ENCODE measurements at places on chromosomes 4 and X.

DNA sequence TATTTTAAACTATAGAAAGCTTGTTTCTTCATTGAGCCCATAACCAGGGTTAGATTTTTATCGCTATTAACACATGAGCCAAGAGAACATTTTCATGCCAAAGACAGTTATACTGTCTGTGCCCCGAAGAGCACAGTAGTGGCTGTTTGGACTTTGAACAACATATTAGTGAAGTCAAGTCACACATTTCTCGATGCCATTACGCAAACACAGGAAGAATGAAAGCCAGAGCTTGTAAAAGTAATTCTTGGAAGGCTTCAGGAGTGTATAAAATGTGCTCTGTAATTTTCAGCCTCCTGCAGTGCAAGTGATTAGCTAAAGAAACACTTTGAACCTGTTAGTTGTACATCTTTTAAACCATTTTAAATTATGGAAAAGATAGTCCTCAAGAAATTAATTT is 590.7 kb upstream of the PITX2 start:
- DNase-seq = no peak

- DNase-seq = no peak
Measured at GRCh38 chr4:3213106-3213425, 35.9 kb upstream of the MSANTD1 start.

- DNase-seq = no peak
Measured at GRCh38 chrX:105117621-105118020, 102.9 kb downstream of the TEX13A start.

- DNase-seq = no peak
Measured at GRCh38 chr4:123444290-123444731, 47.7 kb downstream of the SPRY1 start.

- DNase-seq = no peak
Measured at GRCh38 chr4:112206431-112206830, 25.2 kb upstream of the AP1AR start.

GRCh38 chr4:182023469-182023868 is 219.7 kb upstream of the TENM3 start:
- DNase-seq = no peak

GRCh38 chr4:47432749-47433148 is 30.8 kb downstream of the COMMD8 start:
- no peak for DNase-seq

DNA sequence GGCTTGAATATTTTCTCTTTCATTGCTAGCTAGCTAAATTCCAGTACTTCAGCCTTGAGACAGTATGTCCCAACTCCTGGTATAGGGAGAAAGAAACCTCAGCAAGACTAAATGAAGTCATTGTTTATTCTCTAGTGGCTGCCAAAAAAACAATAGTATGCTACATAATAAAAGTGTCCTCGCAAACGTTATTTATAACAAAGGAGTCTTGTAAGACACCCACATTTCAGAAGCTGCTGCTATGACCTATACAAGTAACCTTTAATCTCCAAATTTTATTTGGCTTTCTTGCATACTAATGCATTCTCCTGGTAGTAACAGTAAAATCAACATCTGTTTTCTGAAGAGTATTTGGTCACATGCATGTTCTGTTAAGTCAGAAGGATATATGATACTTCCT is 28.8 kb downstream of the NEK1 start:
- no peak for DNase-seq

GRCh38 chr4:20444599-20445337 is 193.1 kb downstream of the SLIT2 start:
- DNase-seq = no peak

GRCh38 chr4:78756137-78756536 is 20.0 kb upstream of the BMP2K start:
- DNase-seq = no peak

DNA sequence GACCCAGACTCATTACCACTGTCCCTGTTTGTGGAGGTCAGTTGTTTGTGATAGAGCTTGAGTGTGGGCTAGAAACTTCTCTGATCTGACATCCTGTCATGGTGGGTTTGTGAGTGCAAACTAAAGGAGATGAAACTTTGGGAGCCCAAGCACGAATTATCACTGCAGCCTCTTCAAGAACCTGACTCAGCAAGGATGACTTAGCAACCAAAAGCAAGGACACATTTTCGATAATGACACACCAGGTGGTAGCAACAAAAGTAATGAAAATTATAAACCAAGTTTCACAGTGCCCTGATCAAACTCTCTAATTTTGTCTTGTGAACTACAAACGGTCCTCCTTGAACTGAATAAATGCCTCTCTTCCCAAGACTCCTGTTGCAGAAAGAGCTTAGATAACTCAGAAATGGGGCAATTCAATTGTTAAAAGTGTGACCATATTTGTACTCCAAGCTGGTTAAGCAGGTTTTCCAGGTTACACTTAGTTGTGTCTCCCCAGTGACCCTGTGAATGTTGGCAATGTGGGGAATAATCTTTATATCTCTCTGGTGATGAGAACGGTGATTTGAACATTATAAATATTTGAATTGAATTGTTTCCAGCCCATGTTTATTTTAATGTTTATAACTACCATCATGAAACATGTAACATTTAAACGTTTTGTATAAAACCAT is 52.6 kb upstream of the ATP8A1 start:
- no peak for DNase-seq

- no peak for DNase-seq
Measured at GRCh38 chr4:108965472-108966076, 202.7 kb upstream of the ETNPPL start.

GRCh38 chr4:21795091-21795490 is 153.5 kb downstream of the KCNIP4 start:
- no peak for DNase-seq

- no peak for DNase-seq
Measured at GRCh38 chr4:173289353-173289727, 44.8 kb downstream of the HMGB2 start.

DNA sequence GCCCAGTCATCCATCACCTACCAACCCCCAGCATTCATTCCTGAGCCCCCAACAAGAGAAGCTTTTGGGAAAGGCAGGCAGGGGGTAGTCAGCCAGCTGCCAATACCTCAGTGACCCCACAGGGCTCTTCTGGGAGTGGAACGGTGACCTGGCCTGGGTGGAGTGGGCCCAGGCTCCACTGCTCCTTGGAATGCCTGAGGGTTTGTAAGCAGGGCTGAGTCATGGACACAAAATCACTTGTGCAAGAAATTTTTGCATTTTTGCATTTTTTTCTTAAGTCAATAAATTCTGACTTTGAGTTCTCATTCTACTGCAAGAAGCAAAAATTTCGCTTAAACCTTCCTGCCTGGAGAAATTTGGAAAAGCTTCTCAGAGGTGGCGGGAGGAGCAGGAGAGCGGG is 18.5 kb downstream of the SORCS2 start:
- no peak for DNase-seq

GRCh38 chr4:4862665-4863482 is 3.4 kb downstream of the MSX1 start:
- DNase-seq = no peak

GRCh38 chr4:53558065-53558801 is 33.1 kb downstream of the LNX1 start:
- no peak for DNase-seq

DNA sequence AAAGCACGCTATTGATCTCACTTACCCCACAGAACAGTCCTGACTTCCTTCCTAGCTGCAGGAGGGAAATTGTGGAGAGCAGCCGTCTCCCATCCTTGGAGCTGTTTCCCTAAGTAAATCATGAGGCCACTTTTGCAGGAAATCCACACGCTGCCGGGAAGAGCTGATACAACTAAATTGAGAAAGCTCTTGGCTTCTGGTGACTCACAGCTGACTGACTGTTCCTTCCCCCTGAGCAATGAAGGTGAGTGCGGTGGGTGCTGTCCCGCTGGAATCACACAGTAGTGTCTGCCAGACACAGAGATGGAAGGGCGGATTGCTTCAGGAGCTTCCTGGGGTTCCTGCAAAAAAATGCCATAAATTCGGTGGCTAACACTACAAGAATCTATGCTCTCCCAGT is 268.9 kb downstream of the ASMT start:
- DNase-seq = no peak

DNA sequence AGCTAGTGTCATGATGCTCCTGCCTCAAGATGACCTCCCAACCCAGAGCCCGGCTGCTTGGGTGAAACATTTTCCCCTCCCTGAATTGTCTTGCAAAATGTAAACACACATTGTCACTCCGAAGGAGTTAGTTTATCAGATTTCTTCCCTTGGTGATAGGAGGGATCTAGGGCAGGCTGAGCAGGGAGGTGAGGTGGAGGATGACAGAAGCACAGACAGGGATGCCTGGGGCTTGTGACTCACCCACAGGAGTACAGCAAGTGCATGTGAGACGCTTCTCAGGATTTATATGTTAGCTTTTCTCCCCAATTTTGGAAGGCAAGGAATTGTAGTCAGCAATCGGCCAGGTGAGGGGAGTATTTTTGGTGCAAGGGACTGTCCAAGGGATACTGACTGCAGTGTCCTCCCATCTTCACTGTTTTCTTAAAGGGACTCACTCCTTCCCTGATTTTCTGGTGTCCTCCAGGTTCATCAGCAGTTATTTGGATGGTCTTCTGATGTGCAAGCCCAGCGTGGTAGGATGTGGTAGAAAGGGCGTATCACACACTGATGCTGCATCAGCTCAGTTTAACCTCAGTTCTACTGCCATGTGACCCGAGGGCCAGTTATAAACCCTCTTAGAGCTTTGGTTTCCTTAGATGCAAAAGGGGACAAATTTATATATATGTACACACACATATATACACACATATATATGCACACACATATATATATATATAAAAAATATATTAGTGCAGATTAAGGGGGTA is 46.2 kb upstream of the IGFBP7 start:
- no peak for DNase-seq

- no peak for DNase-seq
Measured at GRCh38 chrX:15751155-15751819, 13.2 kb downstream of the CA5B start.

DNA sequence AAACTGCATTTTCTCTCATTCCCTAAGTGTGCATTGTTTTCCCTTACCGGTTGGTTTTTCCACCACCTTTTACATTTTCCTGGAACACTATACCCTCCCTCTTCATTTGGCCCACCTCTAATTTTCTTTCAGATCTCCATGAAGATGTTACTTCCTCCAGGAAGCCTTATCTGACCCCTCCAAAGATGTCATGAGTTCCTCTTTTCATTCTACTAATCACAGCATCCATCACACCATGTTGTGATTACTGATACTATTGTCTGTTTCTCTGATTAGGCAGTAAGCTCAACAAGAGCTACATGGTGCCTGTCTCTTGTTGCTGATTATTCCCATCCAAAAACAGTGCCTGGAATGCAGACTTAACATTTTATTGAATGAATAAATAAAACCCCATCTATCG is 2.9 kb upstream of the AFP start:
- DNase-seq = no peak

GRCh38 chr4:786861-787300 is 39.0 kb downstream of the CPLX1 start:
- no peak for DNase-seq

DNA sequence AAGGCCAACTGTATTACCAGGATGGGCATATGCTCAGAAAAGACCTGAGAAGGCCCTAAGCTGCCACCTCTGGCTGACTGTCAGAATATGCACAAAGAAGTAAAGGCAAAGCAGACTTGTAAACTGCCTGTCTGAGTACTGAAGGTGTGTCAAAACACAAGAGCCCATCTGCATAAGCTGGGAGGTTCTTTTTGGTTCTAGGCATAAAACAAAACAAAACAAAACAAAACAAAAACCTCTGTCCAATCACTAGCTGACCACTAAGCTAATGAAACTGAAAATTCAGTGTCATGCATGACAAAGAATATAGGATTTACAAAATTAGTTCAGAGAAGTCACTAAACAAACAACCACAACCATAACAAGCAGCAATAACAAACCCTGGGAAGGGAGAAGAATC is 20.6 kb downstream of the SH3D19 start:
- no peak for DNase-seq

DNA sequence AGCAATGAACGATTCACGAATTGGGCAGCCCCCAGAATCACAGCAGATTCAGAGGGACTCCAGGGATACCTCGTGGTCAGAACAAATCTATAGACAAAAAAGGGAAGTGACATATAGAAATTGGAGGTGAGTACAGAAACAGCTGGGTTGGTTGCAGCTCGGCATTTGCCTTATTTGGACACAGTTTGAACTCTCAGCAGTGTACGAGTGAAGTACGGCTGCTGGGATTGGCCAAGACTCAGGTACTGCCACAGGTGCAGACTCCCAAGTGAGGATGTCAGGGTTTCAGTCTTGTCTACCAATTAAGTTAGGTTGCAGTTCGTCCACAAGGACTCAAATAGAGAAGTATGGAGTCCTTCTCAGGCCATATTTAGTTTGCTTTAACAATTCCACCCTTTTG is 28.2 kb downstream of the HTT-AS start:
- no peak for DNase-seq

DNA sequence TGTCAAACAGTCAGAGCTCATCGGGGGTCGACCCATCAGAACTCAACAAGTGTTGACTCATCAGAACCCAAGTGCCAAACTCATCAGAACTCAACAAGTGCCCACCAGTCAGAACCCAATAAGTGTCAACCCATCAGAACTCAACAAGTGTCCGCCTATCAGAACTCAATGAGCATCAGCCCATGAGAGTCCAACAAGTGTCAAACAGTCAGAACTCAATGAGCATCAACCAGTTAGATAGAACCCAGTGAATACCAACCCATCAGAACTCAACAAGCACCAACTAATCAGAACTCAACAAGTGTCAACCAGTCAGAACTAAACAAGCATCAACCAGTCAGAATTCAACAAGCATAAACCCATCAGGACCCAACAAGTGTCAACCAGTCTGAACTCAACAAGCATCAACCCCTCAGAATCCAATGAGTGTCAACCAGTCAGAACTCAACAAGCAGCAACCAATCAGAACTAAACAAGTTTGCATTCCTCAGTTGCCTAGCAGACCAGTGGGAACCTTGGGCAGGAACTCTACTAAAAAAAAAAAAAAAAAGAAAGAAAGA is 115.3 kb downstream of the PRKX start:
- no peak for DNase-seq

- no peak for DNase-seq
Measured at GRCh38 chr4:105509714-105510113, 35.9 kb upstream of the PPA2 start.

DNA sequence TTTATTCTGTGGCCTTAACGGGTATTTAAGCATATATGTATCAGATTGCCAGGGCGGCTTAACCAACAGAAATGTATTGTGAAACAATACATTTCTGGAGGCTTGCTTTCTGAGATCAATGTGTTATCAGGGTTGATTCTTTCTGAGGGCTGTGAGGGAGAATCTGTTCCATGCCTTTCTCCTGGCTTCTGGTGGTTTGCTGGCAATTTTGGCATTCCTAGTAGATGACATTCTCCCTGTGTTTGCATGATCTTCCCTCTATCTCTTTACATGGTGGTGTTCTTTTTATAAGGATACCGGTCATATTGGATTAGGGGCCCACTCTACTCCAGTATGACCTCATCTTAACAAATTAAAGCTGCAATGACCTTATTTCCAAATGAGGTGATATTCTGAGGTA is 16.9 kb upstream of the CEP135 start:
- no peak for DNase-seq

- no peak for DNase-seq
Measured at GRCh38 chr4:76589402-76589801, 154.4 kb downstream of the SHROOM3 start.

- no peak for DNase-seq
Measured at GRCh38 chr4:20219521-20219920, 32.2 kb upstream of the SLIT2 start.

- DNase-seq = no peak
Measured at GRCh38 chrX:12446342-12447075, 308.2 kb downstream of the FRMPD4 start.

- no peak for DNase-seq
Measured at GRCh38 chr4:14178421-14178820, 550.9 kb upstream of the BOD1L1 start.
